Non-pigmented ciliary epithelial cell (primary cell): ENCODE measurements at places on chromosomes 2 and 18.

DNA sequence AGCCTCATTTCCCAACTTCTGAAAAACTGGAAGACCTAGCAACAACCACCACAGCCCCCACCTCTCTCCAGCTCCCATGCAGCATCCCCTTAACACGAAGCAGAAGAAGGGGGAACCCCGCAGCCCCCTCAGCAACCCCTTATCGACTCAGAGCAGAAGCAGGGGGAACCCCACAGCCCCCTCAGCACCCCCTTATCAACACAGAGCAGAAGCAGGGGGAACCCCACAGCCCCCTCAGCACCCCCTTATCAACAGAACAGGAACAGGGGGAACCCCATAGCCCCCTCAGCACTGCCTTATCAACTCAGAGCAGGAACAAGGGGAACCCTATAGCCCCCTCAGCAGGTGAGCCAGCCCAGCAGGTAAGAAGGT is 6.7 kb downstream of the SLC66A2 start:
- no peak for DNase-seq

- no peak for DNase-seq
These were observed 8.9 kb upstream of the SPDYA start for GRCh38 chr2:28801726-28802125.

GRCh38 chr2:16952368-16952767 is 286.7 kb upstream of the CYRIA start:
- DNase-seq = no peak

DNA sequence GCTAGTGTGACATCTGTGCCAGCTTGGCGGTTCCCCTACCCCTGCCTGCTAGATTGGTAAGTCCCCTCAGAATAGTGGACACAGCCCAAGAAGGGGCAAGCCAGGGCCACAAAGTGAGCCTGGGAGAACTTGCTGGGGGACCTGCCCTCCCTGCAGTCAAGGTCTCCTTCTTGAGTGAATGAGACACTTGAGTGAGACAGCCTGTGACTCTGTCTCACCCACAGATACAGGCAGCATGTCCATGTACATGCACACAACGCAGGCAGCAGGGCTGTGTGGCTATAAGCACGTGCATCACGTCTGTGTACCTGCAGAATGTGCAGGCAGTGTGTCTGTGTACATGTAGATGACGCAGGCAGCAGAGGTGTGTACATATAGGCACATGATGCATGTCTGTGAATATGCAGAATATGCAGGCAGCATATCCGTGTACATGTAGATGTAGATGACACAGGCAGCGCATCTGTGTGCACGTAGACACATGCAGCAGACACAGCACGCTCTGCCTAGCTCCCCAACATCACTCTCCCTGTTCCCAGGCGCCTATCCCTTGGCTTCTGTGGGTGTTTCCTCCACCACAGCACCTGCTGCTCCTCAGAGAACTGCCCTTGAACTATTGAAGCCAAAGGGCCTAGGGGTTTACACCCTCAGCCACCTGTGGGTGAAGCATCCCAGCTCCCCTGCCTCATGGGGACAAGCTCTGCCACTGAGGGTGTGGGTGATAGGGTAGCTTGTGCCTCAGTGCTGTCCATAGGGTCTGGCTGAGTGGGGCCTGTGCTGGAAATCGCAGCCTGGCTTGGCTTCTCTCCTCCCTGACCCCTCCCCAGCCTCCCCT is 147.2 kb upstream of the TWIST2 start:
- DNase-seq = no peak

GRCh38 chr2:218998414-218999002 is 5.3 kb upstream of the CRYBA2 start:
- no peak for DNase-seq

DNA sequence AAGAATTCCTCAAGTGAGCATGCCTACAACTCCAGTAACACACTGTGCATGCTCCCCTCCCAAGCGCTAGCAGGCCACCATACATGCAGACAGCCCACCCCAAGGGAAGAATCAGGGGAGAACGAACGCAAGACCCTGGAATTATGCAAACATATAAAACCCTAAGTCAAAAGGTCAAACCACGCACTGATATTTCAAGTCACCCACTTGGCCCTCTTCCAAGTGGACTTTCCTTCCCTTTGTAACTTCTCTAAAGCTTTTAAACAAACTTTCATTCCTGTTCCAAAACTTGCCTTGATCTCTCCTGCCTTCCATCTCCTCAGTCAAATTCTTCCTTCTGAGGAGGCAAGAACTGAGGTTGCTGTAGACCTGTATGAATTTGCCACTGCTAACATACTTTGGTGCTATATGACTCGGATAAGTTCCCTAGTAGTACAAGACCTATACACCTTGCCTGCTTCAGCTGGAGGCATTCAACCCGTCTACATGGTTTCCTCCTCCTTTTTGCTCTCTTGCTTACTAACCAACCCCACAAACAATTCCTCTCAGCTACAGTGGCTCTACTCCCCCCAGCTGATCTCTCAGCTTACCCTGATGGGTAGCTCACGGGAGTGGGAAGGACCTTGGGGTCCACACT is 11.1 kb upstream of the RPIA start:
- no peak for DNase-seq

DNA sequence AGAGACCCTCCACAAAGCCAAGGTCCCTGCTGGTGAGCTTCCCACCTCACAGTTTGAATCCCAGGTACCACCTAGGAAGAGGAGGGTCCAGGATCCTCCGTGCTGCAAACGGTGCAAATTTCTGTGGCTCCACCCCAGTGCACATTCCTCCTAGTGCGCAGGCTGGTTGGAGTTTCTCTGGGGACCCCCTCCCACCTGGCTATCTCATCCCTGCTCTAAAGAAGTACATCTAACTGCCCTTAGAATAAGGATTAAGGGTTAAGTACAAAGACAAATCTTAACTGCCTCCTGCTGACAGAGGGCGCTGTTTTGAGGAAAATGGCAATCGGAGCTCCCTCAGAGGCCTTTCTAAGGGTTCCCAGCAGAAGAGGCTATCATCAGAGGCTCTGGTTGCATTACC is 109.6 kb upstream of the FSIP2 start:
- DNase-seq = no peak

DNA sequence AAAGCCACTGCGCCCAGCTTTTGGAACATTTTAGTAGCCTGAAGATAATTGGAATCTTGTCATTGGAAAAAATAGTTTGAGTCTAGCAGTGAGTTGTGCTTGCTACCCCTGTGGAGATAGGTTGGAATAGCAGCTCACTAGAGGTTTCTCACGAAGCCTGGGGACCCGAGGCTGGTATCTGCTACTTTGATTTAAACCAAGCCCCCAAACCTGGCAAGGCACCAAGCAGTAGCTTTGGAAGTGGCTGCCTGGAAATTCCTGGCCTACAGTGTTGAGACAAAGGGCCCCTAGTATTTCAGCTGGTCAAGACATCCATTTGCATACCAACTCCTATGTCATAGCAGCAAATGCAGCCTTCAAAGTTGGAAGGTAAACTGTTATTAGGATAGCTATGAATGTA is 42.1 kb downstream of the NOP58 start:
- no peak for DNase-seq

GRCh38 chr2:38619458-38620164 is 16.9 kb upstream of the HNRNPLL start:
- no peak for DNase-seq

- no peak for DNase-seq
These were observed 57.6 kb upstream of the CTDP1 start for GRCh38 chr18:79622004-79622403.

DNA sequence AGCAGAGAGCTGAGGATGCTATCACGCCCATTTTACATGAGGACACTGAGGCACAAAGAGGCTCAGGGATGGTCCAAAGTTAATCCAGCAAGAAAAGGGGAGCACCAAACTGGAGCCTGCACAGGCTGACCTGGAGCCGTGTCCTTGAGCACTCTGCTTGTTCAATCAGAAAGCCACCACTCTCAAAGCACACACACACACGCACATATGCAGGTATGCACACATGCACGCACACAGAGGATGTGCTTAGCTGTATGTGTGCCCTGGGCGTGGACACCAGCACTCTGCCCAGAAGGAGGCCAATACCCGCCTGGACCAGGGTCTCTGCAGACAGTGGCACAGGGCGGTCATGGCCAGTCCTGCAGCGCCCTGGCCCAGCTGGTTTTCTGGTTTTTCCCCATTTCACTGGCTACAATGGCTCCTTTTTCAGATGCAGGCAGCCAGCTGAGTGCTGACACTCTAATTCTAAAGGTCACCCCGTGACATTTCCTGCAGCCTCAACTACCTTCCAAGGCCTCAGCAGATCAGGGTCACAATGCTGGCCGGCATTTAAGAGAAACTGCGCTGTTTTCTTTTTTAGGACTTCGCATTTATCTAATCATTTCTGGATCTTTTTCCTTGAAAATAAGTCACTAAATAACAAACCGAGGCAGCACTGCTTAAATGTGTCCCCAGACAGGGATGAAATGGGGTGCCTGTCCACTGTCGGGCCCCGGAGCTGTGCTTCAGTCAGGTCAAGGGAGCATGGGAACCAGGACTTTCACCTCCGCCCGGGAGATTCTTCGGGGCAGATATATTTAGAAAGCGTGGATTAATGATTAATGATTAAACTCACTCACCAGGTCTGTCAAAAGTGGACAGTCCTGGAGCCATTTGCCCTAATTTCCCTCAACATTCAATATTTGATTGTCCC is 104.5 kb downstream of the HDAC4 start:
- no peak for DNase-seq

DNA sequence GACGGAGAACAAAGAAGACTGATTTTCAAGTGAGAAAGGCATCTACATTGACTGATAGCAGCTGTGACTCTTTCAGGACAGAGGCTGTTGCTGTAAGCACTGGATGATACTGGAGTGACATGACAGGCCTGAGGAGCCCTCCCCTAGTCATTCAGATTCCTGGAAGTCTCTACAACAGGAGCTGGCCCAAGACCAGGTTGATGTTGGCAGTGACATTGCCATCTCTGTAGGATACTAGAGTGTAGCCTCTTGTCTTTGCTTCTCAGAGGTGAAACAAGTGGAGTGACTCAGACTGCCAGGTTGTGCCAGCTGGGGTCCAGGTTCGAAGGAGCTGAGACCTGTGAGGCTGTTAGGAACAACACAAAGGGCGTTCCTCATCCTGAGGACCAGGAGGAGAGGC is 44.7 kb upstream of the SH3RF3 start:
- no peak for DNase-seq

DNA sequence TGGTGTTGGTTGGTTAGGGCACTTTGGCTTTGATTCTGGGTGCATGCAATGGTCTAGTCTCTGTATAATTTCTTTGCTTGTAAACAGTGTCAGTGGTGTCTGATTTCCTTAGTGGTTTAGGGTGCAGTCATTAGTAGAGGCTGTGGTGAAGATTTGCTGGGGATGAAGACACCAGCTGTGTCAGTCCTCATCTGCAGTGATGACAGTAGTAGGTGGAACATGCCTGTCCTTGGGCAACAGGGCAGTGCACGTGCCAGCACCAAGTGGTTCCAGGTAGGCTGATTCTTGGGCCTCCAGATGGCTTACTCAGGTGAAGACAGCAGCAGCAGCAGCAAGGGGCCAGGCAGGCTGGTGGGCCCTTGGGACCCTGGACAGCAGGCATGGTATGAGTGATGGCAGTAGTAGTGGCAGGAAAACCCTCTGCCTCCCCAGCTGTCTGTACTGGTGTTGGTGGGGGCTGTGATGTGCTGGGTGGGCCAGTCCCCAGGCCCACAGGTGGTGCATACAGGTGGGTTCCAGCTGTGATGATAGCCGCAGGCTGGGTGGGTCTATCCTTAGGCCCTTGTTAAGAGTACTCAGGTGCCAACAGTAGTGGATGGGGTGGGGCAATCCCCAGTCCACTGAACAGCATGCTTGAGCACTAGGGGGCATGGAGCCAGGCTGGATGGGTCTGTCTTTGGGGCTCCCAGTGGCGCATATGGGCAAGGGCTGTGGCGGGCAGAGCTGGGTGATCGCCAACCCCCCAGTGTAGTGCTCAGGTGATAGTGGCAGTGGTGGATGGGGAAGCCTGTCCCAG is 140.7 kb upstream of the THUMPD2 start:
- no peak for DNase-seq

DNA sequence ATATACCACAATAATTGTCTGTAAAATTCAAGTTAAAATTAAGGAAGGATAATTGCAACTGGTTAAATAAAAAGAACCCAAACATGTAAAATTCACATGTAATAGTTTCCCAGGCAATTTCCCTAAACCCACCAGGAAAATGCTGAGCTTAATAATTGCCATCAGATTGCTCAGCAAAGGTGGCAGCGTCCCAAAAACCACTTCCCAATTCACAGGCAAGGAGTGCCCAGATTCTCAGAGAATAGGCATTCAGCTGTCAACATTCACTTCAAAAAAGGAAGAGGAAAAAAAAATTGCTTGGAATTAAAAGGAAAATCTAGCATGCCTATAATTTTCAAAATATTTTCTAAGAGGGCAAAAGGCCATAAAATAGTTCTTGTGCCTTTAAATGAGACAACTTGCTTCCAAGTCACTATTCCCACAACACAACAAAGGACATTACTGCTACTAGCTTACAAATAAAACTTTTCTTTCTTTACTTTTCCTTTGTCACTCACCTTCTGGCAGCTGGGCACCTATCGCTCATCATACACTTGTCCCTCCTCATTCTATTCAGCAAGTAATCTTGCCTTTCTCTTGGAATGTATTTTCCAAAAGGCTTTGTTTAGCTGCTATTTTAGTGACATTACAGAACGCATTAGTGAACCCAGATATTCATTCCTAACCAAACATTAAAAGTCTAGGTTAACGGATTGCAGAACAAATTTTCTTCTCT is 15.2 kb downstream of the SRBD1 start:
- DNase-seq = no peak

GRCh38 chr2:144115739-144116291 is 404.1 kb downstream of the ZEB2 start:
- DNase-seq = no peak

DNA sequence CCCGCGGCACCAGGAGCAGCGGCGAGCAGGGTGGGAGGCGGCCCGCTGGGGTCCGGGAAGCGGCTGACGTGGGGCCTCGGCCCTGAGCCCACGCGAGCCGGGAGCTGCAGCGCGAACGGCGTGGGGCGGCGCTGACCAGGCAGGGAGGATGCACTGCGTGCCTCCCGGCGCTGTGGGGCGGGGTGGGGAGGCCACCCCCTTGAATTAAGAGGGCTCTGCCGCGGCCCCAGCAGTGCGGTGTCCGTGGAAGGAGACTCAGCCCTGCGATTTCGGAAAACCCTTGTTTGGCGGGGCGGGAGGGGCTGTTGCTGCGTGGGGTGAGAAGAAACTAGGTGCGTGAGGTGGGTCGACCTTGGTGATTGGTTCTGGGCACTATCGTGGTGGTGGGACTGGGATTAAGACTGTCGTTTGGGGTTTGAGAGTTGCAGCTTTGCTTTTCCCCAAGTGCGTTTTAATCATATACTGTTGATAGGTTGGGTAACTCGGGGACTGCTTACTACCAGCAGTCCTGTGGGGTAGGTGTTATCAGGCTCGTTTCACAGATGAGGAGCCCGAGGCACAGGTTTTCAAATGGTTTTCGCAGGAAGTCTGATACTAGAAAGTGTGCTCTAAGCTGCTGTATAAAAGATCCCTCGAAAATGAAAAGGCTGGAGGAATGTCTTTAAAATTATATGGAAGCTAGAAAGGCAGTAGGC is 722 bp downstream of the ACSL3 start:
- DNase-seq = no peak

DNA sequence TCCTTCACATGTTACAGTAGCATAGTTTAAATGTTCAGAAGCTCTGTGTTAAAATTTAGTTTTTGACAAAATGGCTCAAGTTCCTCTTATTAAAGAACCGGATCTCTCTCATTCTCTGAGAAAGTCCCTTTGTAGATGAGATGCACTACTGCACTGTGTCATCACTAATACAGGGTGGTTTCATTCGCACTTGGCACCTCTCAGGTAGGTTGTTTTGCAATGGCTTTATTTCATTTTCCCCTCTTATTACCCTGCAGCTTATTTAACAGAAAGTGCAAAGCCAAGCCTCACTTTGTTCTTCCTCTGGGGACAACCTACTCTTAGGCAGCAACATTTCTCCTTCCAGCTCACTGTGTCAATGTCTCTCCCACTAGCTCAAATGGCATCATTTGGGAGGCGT is 185.1 kb downstream of the DLGAP1 start:
- no peak for DNase-seq
